ENCODE measurements at places on chromosomes 11 and 22.

GRCh38 chr22:29088809-29089208 is 16.0 kb downstream of the KREMEN1 start:
- DNase-seq = no peak

DNA sequence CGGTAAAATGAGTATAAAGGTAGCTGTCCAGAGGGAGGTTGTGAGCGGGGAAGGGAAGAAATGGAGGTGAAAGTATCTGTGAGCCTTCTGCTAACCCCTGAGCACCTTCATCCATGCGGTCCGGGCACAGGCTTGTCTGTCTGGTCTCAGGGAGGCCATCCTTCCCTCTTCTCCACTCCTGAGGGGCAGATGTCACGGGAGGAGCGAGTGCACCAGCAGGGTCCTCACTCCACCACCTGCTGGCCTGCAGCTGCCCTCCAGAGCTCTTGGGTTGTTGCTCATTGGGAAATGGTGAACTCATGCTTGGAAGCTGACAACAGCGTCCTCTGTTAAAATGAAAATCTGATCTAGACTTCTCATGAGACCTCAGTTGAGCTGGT is 33.8 kb upstream of the WNT11 start:
- DNase-seq = no peak

- DNase-seq = no peak
Measured at GRCh38 chr11:120869516-120870011, 154.3 kb upstream of the TBCEL start.

DNA sequence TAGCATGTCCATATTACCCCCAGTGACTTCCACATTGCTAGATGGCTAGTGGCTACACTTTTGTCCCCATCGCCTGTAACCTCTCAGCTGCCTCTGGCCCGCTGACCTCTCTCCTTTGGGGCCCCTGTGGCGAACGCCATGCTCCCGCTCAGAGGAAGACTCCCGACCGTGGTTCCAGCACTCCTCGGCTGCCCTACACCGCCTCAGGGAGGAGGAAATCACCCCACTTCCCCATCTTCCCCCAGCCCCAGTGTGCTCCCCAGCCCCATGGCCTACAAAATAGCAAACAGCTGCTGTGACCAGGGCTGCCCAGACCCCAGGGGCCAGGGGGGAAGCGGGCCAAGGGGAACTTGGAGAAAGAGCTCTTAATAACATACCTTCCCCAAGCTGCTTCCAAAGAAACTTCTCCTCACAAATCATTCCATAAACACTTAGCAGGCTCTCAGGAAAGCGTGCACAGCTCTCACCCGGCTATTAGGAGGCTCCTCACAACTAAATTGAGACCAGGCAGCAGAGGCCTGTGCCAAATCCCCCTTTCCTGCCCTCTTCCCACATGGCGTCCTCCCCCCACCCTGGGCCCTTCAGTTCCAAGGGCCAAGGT is 63.5 kb upstream of the WNT11 start:
- DNase-seq = no peak

DNA sequence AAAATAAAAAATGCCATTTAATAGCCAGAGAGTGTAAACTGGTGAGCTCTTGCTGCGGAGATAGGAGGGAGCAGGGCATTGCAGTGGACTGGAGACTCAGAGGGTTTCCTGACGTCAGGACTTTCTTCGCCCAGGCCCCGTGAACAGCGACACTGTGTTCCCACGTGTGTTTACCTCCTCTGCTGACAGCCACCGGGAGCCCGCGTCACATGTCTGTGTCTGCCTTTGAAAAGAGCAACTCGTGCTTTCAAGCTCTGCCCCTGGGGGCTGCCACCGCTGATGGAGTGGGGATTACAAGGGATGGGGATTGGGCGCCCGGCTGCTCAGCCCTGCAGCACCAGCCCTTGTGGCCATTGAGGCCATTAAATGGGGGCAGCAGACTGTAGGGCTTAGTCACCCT is 3.3 kb downstream of the TANGO2 start:
- DNase-seq = no peak

All from CMK (cell line).